Central memory CD8-positive, alpha-beta T cell (primary cell): ENCODE measurements at places on chromosomes 1 and 21.

- DNase-seq, result no peak
Measured at GRCh38 chr1:48943826-48944225, 167.1 kb upstream of the BEND5 start.

DNA sequence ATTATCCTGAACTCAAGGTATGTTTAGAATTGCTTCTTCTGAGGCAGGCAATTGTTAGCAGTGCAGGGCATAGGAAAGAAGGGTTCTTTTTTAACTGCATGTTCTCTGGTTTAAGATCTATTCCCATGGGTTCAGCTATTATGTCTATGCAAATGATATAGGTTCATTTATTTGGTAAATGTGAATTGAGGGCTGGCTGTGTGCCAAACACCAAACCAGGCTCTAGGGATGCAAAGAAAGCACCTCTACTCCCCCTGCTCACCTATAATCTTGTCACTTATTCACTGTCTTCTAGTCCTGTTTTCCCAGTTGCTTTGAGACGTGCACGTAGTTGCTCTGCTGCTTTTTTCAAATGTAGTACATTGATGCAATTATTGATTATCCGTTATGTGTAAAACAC lies 691 bp upstream of the KIFAP3 start:
- no peak for DNase-seq

DNA sequence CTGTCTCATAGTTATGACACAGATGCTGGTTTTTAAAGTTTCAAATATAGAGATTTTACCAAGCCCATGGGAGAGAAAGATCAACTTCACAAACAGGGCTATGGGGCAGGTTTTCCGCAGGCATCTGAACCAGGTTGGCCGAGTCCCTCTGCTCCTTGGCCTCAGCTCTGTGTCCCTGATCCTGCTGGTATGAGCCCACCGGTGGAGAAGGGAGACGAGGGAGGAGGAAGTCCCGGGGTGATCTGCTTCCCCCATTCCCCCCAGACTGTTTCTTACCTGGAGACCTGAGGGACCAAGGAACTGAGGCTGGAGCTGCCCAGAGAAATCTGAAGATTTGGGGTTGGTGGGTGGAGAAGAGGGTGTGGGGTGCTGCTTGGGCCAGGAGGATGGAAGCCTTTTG lies 28.9 kb upstream of the BTG2 start:
- DNase-seq, result no peak

GRCh38 chr1:162671664-162672410 lies 39.6 kb downstream of the DDR2 start:
- DNase-seq, result no peak

DNA sequence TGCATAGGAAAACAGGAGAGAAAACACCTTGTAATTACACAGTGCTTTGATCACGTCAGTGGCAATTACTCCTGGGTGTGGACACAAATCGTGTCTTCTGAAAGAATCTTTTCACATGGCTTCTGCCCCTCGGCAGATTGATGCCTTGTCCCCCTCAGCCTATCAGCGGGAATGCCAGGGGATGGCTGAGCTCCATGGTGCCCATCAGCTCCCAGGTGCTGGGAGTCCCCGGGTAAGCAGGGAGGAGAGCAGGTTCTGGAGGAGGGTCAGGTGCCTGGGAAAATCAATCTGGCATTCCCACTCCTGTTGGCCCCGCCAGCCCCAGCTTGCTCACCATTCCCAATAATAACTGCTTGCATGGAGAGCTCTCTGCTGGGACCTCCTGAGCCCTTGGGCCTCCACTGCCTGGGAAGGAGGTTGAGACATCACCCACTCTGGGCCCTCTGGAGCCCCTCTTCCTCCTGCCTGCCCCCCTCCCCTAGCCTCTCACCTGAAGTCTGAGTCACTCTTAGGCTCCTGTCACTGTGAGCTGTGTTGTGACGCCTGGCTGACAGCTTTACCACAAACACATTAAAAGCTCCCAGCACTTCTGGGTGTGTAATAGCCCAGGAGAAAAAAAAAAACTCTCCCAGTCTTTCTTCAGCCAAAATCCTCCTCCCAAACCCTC lies 4.9 kb downstream of the CAMK2N1 start:
- no peak for DNase-seq

DNA sequence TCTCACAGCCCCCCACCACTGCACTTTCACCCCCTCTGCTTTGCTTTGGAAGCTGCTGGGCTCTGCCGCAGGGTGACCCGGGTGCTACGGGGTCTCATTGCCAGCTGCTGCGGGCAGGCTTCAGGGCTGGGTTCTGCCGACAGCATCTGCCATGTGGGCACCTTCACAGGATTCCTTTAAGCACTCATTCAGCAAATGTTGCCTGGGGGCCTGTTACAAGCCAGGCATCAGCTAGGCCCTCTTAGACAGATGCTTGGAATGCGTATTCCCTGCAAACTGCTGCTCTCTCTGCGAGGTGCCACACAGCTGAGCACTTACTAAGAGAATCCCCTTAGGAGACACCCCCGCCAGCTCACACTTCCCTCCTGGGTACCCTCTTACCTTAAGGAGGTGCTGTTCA lies 29.2 kb downstream of the COL16A1 start:
- DNase-seq, result no peak

GRCh38 chr1:194786027-194786426 lies 1599.6 kb upstream of the B3GALT2 start:
- DNase-seq, result no peak

DNA sequence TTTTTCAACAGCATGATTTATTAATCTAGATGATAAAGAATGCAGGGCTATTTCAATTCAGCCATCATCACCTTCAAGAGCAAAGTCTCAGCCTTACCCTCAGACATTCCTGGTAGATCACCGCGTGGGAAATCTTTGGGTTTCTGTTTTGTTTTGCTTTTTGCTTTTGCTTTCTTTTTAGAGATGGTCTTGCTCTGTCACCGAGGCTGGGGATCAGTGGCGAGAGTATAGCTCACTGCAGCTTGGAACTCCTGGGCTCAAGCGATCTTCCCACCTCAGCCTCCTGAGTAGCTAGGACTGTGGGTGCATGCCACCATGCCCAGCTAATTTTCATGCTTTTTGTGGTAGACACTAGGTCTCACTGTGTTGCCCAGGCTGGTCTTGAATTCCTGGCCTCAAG lies 289.7 kb downstream of the AJAP1 start:
- DNase-seq, result no peak

GRCh38 chr1:41028034-41028642 lies 6.6 kb upstream of the SLFNL1 start:
- no peak for DNase-seq

- no peak for DNase-seq
Measured at GRCh38 chr21:23986214-23986613, 1621.1 kb downstream of the MRPL39 start.

- no peak for DNase-seq
Measured at GRCh38 chr1:245056913-245057312, 97.9 kb upstream of the KIF26B start.

GRCh38 chr1:37865348-37866120 lies 6.1 kb upstream of the MTF1 start:
- DNase-seq, result no peak

DNA sequence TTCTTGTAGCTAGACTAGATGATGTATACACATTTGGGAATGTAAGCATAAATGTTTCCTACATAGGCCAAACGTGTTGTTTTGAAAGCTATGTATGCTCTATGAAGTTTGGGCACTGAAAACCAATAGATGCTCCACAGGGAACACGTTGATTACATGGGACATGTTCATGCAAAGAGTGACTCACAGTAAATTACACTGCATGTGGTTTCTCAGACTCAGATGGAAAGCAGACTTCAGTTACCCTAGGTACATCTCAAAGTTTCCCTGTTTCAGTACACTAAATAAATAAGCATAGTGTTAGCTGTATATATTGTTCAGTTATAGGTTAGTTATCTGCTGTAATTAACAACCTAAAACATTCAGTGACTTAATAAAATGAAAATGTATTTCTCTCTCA lies 301.9 kb upstream of the RUNX1 start:
- DNase-seq, result no peak

GRCh38 chr1:98157524-98158313 lies 236.9 kb upstream of the DPYD start:
- no peak for DNase-seq

DNA sequence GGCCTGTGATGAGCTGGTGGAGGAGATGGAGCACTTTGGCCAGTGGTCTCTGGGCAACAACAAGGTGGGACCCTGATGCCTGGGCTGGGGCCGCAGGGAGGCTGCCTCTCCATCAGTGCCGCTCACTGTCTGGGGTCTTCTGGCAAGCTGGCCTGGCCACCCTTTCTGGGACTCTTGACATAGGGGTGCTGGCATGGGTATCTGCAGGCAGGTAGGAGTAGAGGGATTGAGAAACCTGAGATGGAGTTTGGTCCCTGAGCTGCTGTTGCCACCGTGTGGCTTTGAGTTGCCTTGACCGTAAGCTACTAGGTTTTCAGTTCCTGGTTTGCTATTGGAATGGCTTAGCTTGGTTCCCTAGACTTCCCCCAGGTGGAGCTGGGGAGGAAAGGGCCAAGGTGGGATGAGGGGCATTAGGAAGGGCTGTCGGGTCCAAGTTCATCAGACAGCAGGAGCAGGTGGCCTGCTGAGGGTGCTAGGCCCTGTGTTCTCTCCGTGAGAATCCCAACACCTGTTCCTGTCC lies 13.2 kb upstream of the MFN2 start:
- DNase-seq, result no peak

- no peak for DNase-seq
Measured at GRCh38 chr21:41458121-41458520, 32.1 kb downstream of the MX1 start.

DNA sequence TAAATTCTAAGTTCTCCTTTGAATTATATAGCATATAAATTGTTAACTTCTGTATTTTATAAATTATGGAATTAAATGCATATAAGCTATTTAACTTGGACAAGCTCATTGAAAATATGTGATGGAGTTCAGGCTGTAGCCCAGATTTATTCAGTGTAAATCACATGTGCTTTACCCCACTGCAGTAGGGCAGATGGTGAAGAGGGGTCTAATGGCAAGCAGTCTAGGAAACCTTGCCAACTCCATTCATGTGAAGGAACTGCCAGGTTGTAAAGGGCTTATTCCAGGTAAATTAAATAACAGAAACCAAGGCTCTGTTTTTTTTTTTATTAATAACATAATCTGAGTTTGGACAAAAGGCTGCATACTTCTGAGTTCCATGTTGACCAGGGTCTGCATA lies 243.2 kb downstream of the NCAM2 start:
- no peak for DNase-seq

DNA sequence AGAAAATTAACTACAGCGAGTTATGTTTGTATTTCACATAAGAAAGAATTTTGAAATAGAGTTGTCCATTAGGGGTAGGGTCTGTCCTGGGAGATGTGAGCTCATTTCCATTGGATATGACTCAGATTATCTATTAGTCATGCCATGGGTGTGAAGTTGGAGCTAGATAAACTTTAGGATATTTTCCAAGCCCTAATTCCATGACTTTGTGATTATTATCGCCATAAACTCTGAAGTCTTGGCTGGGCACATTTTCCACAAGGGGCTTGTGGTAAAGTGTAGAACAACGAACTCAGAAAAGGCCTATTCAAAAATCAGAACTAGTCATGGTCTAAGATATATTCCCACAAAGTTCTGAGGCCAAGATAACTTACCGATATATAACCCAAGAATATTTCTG lies 396.6 kb downstream of the DPYD start:
- DNase-seq, result no peak

- no peak for DNase-seq
Measured at GRCh38 chr1:187788718-187789117, 960.0 kb downstream of the PLA2G4A start.

DNA sequence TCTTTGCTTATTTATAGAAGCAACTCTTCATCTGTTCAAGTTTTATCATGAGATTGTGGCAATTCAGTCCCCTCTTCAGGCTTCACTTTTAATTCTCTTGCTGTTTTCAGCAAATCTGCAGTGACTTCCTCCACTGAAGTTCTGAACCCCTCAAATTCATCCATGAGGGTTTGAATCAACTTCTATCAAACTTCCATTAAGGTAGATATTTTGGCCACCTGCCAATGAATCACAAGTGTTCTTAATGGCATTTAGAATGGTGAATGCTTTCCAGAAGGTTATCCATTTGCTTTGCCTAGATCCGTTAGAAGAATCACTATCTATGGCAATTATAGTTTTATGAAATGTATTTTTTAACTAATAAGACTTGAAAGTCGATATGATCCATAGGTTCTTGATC lies 946.7 kb upstream of the B3GALT2 start:
- DNase-seq, result no peak

DNA sequence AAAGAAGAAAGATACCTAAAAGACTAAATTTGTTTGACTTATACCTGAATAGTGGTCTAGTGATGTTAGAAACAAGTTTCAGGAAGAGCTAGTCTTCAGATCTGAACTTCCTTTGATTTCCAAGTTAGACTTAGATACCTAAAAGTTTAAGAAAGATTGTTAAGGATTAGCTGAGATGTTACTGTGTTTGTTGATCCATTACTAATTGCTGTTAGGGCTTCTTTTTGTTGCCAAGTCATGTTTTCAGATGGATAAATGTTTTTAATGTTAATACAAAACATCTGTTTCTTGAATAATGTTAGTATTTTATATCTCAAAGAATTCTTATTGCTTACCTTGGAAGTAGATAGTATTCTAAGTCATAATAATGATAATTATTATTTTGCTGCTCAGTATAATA lies 11.6 kb downstream of the GNAI3 start:
- no peak for DNase-seq

DNA sequence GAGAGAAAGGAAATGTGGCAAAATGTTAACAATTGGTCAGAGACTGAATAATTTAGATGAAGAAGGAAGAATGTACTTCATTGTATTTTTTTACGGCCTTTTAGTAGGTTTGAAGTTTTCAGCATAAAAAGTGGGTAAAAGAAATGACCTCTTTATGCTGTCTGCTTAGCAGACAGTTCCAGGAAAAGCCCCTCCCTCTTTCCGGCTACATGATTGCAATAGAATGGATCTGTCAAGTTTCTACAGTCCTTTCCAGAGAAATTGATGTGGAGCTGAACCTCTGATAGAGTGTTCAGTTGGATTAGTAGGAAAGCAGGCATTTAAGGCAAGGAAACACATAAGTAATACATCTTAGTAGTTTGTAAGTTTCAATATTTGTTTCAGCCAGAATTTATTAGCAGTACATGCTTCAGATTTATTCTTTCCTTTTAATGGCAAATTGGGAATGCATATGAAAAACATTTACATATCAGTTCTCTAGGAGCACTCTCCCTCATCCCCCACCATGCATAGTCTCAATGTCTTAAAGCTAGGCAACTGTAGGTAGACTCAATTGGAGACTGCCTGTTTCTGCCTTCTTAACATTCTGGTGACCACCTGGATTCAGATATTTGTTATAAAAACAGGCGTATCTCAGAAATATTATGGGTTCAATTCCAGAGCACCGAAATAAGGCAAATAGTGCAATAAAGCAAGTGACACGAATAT lies 36.4 kb downstream of the HS2ST1 start:
- no peak for DNase-seq
